ENCODE measurements at places on chromosomes 16 and 17.
A peak's percentile ranks its signal among the peaks of the same experiment; 100 is the strongest.

- DNase-seq: no peak
Observed at GRCh38 chr17:80361495-80362220, 53.3 kb upstream of the ENDOV start.

- no peak for DNase-seq
Observed at GRCh38 chr16:3189869-3190268, 1.9 kb downstream of the OR1F1 start.

DNA sequence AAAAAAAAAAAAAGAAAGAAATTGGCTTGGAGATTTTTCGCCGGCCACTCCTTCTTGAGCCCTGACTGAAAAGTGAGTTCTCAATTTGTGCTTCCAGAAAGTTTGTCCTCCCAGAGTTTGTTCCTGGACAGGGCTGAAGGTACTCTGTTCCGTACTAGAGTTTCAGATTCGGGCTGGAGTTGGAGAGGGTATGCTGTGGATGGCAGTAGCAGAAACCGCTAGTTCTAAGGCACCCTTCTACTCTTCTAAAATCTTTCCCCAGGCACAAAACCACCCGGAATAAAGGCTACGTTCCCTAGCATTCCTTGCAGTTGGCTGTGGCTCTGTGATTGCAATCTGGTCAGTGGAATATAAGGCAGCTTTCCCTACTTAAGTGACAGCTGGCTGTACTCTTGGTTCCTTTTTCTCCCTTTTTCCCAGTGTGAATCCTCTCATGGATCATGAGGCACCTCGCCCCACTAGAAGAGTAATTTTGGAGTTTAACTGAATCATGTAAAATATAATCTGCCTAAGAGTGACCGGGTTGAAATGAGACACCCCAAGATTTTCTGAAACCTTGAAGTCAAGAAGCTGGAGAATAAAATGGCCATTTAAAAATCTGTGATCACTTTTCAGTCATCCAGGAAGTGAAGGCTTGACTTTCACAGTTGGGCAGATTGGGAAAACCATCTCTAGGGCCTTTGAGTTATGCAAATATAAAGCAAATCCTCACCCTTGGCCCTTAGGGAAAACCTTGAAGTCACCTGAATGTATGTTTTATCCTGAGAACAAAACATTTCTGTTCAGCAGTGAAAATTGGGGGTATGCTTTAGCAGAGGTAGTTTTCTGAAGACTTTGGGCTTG, 901 bp upstream of the HEATR6 start:
- no peak for DNase-seq

DNA sequence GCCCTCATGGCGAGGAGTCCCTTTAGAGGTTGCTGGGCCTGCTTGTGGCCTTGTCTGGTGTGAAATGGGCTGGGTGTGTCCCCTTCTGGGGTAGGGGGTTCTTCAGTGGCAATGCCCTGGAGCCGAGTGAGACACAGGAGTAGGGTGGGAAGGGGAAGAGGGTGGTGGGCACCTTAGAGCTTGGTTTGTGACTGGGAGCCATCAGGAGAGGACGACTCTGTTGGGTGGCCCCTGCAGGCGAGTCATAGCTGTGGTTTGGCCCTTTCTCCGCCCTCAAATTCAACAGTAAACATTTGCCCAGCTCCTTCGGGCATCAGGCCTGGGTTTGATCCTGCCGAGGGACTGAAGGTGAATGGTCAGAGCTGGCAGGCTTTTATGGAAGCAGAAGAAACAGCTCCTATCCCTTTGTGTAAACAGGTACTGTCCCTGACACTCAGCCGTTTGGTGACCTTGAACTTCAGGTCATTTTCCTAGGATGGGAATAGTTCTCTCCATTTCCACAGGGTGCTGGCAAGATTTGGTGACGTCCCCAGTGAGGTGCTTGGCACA, 2.9 kb downstream of the E4F1 start:
- DNase-seq: no peak

- DNase-seq: no peak
Observed at GRCh38 chr17:66552371-66552770, 250.0 kb downstream of the PRKCA start.

- DNase-seq: no peak
Observed at GRCh38 chr17:6028294-6028693, 41.9 kb upstream of the WSCD1 start.

GRCh38 chr17:6938637-6939036, 57.2 kb upstream of the ALOX12 start:
- DNase-seq: no peak

DNA sequence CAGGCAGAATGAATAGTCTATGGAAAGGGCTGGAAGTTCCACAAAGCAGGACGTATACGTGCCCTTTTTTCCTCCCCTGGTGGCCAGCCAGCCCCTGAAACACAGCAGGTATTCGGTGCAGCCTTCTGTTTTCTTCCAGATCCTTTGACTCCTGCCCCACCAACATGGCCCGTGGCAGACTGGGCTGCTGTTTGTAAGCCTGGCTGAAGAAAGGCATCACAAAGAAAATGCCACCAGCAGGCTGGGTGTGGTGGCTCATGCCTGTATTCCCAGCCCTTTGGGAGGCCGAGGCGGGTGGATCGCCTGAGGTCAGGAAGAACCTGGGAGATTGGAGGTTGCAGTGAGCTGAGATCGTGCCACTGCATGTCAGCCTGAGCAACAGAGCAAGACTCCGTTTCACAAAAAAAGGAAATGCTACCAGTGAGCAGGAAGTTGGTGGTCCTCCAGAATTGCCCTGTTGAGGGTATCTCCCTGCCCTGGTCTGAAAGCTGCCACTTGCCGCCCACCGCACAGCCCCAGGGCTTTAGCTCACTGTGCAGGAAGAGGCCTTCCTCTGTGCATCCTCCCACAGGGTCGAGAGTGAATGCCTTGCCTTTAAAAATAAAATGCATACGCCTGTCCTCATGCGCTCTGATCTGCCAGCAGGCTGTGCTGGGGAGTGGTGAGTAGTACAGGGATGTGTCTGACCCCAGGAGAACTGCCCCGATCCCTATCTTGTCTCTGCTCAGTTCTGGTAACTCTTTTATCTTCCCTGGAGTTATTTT, 587.7 kb downstream of the MAF start:
- no peak for DNase-seq

DNA sequence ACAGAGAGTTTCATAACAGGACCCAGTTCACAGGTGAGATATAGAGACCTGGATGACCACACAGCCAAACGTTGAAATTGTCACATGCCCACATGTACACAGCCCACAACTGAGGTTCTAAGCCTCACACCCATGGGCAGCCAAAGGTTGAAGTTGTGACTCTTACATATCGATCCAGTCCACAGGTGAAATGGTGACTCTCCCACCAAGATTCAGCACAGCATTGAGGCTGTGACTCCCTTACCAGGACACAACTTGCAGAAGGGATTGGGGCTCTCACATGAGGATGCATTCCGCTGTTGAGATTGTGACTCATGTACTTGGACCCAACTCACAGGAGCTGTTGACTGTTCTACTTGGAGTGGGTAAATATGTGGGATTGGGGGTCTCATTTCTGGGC, 1836.4 kb downstream of the TP53TG3F start:
- DNase-seq: no peak

GRCh38 chr16:275041-275641, 603 bp downstream of the RGS11 start:
- DNase-seq: no peak

DNA sequence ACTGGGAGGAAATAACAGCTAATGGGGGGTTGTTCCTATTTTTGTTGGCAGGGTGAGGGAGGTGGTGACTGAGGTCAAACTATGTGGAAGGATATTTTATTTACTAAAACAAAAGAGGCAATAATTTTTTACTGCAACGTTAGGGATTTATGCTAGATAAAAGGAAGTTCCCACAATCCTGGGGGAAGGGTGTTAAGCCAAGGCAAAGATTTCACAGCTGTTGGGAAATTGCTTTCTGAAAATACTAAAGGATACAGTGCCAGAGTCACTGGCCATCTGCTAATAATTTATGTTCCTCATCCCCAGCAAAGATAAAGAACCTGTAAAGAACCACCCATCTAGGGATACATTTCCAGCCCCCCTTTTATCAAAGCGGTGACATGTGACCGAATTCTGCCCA, 756.0 kb upstream of the RBFOX1 start:
- no peak for DNase-seq

DNA sequence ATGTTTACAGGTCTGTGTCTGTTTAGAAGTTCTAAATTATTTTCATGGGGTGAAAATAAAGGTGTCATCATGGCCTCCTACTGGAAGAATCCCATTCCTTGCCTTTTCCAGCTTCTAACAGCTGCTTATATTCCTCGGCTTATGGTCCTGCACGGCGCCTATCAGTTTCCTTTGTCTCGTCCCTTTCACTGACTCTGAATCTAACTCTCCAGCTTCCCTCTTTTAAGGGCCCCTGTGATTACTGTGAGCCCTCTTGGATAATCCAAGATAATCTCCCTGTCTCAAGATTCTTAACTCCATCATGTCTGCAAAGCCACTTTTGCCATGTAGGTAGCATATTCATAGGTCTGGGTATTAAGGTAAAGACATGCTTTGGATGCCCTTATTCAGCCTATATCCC, 441.0 kb upstream of the ERCC4 start:
- DNase-seq: no peak

GRCh38 chr16:53949715-53950410, 245.9 kb downstream of the FTO start:
- DNase-seq: no peak

- DNase-seq: no peak
Observed at GRCh38 chr16:73846007-73846330, 450.6 kb upstream of the PSMD7 start.

- no peak for DNase-seq
Observed at GRCh38 chr17:49742166-49742638, 21.7 kb downstream of the FAM117A start.

DNA sequence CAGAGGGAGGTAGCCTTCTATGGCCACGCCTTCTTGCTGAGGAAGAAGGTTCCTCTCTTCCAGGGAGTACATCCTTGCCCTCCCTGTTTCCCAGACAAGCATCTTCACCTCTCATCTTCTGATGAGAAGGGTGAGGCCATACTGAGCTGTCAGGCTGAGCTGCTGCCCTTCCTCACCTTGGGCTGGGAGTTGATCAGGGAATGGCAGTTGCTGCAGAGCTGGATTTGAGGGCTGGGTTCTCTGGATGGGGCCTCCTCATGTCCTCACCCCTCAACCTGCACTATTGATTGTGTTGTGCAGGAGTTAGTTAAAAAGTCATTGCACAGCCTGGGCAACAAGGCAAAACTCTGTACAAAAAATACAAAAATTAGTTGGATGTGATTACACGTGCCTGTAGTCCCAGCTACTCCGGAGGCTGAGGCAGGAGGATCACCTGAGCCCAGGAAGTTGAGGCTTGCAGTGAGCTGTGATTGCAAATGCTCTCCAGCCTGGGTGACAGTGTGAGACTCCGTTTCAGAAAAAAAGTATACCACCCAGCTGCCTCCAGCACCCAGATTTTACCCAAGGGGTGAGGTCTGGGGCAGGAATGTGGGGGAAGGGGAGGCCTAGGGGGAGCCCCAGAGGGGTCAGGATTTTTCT, 2.0 kb downstream of the ERBB2 start:
- no peak for DNase-seq

DNA sequence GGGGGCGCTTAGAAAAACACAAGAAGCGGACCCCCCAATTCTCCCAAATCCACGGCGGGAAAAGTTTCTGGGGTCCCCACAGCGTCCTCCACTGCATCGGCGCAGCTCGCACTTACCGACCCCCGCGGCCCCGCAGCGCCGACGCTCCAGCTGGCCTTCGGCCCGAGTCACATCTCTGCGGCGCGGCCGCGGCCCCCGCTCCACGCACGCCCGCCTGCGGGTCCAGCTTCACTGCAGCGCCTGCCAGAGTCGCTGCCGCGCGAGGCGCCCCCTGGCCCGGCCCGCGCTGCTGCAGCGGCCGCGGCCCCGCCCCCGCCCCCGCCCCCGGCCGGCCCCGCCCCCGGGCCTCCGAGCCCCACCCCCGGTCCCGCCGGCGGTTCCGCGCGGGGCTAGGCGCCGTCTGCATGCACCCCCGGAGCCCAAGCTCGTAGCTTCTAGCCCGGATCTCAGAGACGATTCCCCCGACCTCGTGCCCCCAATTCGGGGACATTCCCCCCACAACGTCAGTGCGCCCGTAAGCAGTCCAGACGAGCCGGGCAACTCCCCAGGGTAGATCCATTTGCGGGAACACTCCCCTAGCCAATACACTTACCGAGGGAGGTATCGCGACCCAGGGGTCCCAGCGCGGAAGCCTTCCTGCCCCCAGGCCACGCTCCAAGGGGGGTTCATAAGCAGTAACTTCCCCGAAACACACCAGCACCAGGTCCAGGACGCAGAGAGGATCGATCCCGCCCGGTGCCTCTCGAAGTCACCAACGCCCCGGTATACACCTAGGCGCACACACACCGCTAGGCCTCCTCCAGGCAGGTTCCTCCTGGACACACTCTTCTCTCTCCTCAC, at the start of gene GPRC5B:
GPRC5B (minus strand) TSS at position 238 of the 840 bp plus-strand sequence. CDS start 12,003 bp downstream, outside the sequence.
- DNase-seq: peak; percentile 40

DNA sequence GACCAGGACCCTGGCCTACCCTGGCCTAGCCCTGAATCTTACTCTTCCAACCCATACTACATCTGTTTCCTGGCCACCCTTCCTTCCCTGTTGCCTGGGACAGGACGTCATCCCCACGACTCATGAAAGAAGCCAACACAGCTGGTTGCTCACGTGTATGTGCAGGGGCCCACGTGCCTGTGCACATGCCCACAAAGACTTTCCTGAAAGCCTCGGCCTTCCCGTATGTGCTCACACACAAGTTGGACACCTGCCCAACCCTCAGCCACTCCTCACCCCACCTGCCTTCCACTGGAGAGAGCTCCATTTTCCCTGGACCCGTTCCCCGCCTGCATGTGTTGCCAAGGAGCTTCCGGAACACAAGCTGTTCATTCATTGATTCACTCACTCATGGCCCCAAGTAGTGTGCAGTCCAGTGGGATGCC, 7.0 kb downstream of the PLXDC1 start:
- no peak for DNase-seq

DNA sequence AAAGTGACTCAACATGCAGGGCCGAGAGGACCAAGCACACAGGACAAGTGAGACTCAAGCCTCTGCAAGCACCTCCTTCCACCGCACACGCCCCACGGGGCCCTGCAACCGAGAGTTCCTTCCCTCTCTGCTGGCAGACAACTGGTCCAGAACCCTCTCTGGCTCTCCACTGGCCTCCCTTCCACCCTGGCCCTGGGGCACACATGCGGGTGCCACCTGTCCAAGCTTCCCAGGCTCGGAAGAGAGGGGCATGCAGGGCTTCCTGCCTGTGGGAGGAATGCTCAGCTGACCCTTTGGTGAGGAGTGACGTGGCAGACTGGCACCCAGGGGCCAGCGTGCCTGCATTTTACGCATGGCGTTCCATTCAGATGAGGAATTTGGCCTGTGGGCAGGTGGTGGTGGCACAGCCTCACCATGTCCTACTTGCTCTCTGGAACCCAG, 59.8 kb downstream of the PIPOX start:
- DNase-seq: no peak
